ENCODE measurements at places on chromosomes 12 and 14. TPM values are rescaled to one million over a fixed set of nuclear protein-coding genes. Genes with fewer than 3 reads are reported as not detected.

The INSM2 gene
- 0.13 TPM for total RNA-seq

DNA sequence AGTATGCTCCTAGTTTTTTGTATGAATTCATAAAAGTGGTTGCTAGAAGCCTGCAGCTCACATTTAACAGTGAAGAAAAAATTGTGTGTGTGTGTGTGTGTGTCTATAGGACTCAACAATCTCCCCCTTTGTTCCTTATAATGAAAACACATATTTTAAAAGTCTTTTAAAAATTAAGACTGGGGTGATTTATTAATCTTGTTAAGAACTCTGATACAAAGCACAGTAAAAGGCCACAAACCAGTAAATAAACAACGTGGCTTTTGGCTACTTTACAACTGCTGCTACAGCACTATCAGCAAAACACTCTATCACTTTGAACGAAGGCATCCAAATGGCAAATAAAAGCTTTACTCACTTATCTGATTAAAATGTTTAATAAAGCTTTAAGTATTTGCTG, 594 bp upstream of the VCPKMT start:
- DNase-seq, result no peak

The SSPN gene
- 20.2 TPM for total RNA-seq

- DNase-seq, result no peak
Measured at GRCh38 chr14:85987292-85987691, 457.3 kb downstream of the FLRT2 start.

DNA sequence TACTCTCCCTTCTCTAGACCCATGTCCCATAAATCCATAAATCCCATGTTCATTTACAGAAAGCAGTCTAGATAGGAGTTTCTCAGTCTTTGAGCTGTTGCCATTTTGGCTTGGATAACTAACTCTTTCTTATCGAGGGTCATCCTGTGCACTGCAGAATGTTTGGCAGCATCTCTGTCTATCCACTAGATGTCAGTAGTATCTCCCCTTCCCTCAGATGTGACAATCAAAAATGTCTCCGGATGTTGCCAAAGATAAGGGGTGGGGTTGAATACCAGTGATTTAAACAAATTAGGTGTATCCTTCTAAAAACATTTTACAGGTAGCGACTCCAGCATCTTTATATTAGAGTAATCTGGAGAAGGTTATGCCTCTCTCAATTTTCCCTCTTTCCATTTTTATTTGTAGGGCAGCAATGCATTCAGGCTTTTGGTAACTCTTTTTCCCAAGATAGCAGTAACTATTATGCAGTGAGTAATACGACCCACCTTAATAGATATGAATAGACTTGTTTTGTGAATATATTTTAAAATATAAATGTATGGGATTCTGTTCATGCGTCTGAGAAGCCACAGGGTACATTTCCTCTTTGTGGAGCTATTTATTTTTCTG, 100.7 kb downstream of the LRRK2 start:
- no peak for DNase-seq

DNA sequence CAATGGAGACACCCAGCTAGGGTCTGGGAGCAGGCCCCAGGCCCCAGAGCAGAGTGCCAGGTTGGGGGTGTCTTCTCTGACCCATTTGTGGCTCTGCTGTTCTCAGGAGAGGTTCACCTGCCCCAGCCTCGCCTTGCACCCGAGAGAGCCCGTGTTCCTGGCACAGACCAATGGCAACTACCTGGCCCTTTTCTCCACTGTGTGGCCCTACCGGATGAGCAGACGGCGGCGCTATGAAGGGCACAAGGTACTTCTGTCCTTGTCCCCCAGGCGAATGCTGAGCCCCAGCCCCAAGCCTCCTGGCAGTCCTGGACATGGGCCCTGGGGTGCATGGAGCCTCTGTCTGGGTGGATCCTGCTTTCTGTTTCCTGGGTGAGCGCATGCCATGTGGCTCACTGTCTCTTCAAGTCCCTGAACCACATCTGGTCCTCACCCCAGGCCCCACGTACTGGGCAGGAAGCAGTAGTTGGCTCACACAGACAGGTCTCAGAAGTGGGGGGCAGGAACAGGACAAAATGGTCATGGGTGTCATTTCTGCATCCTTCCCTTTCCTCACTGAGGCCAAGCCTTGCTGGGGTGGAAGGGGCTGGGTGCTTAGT, 58.2 kb downstream of the BEGAIN start:
- DNase-seq, result no peak

The GPRC5D gene
- total RNA-seq, result not detected

The FOXN4 gene
- not detected for total RNA-seq

DNA sequence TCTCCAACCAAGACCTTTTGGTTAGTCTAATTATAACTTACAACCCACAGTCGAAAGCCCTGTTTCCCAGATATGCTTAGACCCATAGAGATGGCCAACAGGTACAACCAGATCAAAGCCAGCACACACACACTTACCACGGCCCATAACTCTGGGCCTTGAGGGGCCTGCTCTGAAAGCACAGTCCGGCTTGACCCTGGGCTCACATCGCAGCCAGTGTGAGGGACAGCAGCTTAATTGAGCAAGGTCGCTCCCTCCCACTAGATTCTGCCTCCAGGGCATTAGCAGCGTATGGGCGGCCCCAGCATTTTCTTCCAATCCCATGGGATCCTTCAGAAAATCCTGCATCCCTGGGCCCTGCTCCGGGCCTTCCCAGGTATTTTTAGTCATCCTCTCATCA, 157.4 kb upstream of the FKBP4 start:
- no peak for DNase-seq

DNA sequence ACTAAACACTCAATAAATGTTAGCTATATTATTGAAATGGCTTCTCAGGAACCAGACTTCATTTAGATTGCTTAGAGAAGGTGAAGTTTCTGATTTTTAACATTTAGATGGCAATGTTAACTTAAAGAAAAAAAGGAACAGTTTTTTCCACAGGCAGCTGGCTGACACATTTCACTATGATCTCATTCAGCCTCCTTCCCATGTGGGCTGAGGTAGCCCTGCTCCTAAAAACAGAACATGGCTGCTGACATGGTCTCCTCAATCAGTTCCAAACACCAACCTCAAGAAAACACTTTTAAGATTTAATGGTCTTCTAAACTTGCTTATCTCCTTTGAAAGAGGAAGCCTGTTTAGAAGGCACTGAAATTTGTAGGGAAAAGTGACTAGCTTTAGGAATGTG, 23.8 kb downstream of the GNS start:
- no peak for DNase-seq

The GYS2 gene
- total RNA-seq, result 0.13 TPM

Measured in omental fat pad (tissue), 4 donors.